ENCODE measurements at places on chromosomes 3 and 15. TPM values are rescaled to one million over a fixed set of nuclear protein-coding genes. Genes with fewer than 3 reads are reported as not detected.

The SLCO3A1 gene
- 8.5 TPM for total RNA-seq

The TRIM71 gene
- under 0.01 TPM for total RNA-seq

The AHSG gene
- total RNA-seq, result not detected

GRCh38 chr15:34266751-34267150, 41.9 kb downstream of the EMC4 start:
- DNase-seq, result no peak

GRCh38 chr3:53049987-53050386, 4.1 kb upstream of the SFMBT1 start:
- DNase-seq, result no peak

Measured in breast epithelium (tissue), 4 donors.